ENCODE measurements at places on chromosomes 1 and 21. TPM values are rescaled to one million over a fixed set of nuclear protein-coding genes. Genes with fewer than 3 reads are reported as not detected.
A peak's percentile ranks its signal among the peaks of the same experiment; 100 is the strongest.

- no peak for DNase-seq
Observed at GRCh38 chr1:107622535-107622934, 342.4 kb downstream of the VAV3 start.

GRCh38 chr1:162561037-162561615 lies 396 bp upstream of the UAP1 start:
- peak; percentile 96 for DNase-seq

GRCh38 chr1:216830424-216831210 lies 107.4 kb upstream of the ESRRG start:
- no peak for DNase-seq

- DNase-seq = no peak
Observed at GRCh38 chr1:208510192-208510952, 266.2 kb upstream of the PLXNA2 start.

GRCh38 chr1:5108740-5109139 lies 454.3 kb downstream of the AJAP1 start:
- no peak for DNase-seq

TENT5C gene
- 0.23 TPM for total RNA-seq

GRCh38 chr1:175635092-175635491 lies 108.3 kb downstream of the TNR start:
- no peak for DNase-seq

GRCh38 chr1:150562446-150563339 lies 13.5 kb downstream of the ADAMTSL4 start:
- no peak for DNase-seq

CD1D gene
- 2.2 TPM for total RNA-seq

- no peak for DNase-seq
Observed at GRCh38 chr21:29168891-29169315, 38.5 kb downstream of the MAP3K7CL start.

TMEM82 gene
- total RNA-seq = not detected

DNA sequence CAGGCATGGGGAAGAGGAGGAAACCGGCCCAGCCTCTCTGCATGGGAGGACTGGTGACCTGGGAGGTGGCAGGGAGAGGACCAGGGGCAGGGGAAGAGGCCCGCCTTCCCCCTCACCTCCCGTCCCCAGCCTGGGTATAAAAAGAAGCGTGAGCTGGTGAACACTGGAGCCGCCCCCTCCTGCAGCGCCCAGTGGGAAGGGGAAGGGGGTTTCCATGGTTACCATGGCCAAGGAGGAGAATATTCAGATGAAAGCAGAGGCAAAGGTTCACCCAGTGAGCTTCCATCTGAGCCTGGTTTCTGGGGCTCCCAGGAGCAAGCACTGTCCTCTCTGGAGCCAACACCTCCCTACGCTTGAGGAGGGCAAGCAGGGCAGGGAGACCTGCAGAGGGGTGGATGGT lies 54.9 kb downstream of the ACOT7 start:
- DNase-seq = no peak

TMPRSS2 gene
- total RNA-seq = 1.3 TPM

DNA sequence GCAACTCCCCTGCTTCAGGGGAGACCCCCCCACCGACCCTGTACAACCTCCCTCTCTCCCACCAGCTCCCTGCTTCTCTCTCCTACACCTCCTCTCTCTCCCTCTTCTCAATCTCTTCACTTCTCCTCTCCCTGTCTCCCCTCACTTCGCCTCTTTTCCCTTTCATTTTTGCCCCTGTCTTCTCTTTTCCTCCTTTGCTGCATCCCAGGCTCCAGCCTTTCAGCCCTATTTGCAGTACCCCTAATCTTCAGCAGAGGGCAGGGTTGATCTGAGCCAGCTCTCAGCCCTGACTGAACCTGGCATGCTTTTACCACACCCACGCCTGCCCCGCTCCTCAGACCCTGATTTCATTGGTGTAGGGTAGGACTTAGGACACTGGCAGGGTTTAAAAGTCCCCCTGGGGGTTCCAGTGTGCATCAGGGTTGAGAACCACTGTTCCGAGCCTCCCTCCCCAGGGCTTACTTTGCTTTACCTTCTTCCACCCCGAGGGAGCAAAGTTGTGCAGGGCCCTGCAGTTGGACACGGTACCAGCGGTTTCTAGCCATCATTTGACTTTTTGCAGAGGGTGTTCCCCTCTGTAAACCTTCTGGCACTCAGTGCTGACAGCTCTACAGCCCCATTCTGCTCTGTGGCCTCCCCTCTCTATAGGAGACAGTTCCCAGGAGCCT lies 67.3 kb upstream of the CNTN2 start:
- no peak for DNase-seq

DNA sequence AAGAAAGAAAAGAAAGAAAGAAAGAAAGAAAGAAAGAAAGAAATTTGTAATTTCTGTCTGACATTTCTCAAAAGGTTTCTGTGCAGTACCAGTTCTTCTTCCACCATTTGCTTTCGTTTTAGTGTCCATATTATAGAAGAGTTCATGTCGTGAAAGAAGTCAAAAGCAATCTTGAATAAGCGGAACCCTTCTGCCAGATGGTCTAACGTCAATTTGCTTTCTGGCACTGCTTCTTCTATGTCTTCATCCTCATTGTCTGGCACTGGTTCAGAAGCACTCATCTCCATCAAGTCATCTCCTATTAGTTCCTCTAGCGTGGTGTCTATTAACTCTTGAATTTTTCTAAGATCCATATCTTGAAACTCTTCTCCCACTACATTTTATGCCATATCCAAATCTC lies 170.0 kb upstream of the KCTD3 start:
- no peak for DNase-seq

KRTAP21-2 gene
- not detected for total RNA-seq

GRCh38 chr1:201422436-201423030 lies 1.0 kb upstream of the TNNI1 start:
- DNase-seq = no peak

GRCh38 chr1:79507770-79508169 lies 501.2 kb upstream of the ADGRL4 start:
- no peak for DNase-seq

MROH9 gene
- total RNA-seq = not detected

- no peak for DNase-seq
Observed at GRCh38 chr1:179786815-179787685, 44.0 kb downstream of the FAM163A start.
